NB4 (cell line): ENCODE measurements at places on chromosomes 12 and 14.

DNA sequence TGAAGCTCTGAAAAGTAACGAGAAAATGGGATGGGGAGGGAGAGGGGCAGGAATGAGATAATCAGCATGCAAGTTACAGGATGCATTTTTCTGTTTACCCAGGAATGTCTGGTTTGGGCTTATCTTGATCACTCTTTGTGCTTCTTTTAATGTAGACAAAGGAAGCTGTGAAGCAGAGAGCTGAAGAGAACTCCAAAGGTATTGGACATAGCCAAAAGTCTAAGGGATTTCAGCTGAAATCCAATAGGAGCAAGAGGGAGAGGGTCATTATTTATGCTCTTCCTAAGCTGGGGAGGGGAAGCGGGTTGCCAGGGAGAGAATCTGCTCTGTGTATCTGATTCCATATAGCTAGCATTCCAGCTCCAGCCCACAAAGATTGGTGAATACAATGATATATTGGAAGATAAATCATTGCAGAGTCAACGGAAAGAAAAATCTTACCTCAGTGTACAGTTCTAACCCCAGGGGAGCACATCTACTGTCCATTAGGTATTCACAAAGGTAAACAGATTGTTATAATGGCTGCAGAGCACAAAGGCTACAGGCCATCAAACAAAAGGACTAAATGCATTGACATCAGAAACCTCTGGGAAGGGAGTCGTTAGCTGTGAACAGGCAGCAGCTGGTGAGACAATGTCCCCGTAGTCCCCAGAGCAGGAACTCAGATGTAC is 61.0 kb upstream of the PELI2 start:
- DNase-seq: no peak

- no peak for DNase-seq
Measured at GRCh38 chr14:95433094-95433478, 83.4 kb downstream of the SYNE3 start.

GRCh38 chr12:46430340-46430948 is 57.9 kb upstream of the SLC38A2 start:
- DNase-seq: peak; percentile 73

DNA sequence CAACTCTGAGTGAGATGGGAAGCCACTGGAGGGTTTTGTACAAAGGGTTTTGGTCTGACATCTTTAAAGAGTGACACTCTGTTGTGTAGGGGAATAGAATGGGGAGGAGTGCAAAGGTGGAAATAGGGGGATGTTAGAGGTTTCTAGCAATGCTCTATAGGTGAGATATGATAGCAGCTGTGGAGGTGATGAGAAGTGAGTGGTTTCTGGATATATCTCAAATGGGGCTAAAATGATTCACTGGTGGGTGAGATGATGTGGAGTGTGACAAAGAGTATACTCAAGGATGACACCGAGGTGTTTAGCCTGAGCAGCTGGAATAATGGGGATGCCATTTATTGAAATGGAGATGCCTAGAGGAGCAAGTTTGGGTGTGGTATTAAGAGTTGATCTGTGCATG is 426.4 kb downstream of the PCNX1 start:
- no peak for DNase-seq

GRCh38 chr12:79407671-79408622 is 282.8 kb downstream of the PAWR start:
- DNase-seq: peak; percentile 44

GRCh38 chr14:59330455-59330854 is 134.7 kb downstream of the GPR135 start:
- no peak for DNase-seq

DNA sequence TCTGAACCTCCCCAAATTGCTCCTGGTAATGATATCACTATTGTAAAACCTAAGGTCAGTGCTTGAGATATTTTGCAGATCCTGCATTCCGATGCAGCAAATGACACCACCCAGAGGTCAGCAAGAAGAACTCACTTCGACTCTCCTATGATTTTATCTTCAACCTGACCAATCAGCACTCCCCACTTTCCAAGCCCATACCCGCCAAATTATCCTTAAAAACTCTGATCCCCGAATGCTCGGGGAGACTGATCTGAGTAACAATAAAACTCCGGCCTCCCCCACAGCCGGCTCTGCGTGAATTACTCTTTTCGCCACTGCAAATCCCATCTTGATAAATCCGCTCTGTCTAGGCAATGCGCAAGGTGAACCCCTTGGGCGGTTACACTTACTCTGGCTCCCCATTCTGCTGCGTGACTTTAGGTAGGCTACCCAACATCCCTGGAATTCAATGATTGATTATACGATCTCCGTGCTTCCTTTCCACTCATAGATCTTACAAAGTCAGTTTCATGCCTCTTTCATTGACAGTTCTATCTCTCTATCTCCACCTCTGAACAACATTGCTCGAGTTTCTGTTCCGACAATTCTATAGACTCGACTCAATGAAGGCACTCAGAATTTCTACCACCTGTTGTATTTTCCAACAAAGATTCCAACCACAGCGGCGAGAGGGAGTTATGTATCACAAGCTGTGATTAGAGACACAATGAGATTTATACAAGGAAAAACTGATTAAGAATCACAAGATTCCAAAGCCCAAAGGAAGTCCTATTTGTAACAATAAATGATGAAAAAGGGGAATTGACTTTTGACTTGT is 939 bp downstream of the NPC2 start:
- DNase-seq: peak; percentile 62

DNA sequence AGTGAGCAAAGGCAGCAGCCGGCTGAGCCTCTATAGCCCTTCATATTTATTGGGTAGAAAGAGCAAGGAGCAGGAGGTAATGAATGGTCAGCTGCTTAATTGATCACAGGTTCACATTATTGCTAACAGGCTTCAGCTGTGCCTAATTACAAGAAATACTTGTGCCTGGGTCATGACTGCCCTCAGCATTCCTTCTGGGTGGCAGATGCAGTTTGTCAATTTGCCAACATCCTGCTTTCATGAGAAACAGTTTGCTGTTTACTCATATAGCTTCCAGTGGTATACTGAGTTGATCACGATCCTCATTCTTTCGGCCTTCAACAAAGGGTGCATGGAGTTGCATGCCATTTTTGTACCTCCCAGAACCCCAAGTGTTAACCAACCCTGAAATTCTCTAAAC is 81.0 kb upstream of the PLEKHG7 start:
- no peak for DNase-seq

- DNase-seq: no peak
Measured at GRCh38 chr14:94586635-94587034, 5.4 kb downstream of the SERPINA5 start.

DNA sequence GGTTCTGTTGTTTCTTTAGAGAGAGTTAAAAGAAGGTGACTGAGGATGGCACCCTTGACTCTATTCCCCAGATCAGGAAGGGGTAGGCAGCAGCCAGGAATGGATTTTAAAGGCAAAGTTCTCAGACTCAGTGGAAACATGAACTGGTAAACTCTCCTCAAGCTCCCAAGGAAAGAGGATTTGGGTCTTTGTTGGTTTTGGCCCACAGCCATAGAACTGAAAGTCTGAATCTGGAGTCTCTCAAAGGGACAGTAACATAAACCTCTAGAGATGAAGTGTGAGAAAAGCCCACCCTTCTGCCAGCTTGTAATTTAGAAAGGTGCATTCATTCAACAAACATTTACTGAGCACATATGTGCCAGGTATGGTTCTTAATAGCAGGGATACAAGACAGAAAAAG is 28.6 kb upstream of the BLTP3B start:
- no peak for DNase-seq

- DNase-seq: no peak
Measured at GRCh38 chr12:91680864-91681263, 464.8 kb downstream of the BTG1 start.

DNA sequence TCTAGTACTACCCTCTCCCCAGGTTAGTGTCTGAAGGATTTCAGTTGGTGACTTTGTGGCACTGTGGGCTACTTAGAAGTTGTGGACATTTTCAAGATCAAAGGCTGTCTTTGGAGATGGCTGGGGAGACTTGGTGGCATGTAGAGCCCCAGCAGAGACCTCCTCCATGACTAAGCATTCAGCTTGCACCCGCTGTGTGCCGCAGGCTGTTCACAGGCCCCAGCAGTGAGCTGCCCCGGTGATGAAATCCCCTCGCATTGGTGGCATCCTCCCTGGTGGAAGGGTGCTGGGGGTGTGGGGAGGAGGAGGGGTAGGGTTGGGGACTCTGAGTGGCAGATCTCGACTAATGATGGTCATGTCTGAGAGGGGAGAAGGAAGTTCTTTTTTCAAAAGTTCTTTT is 173.9 kb downstream of the TSPAN9 start:
- DNase-seq: peak; percentile 94

DNA sequence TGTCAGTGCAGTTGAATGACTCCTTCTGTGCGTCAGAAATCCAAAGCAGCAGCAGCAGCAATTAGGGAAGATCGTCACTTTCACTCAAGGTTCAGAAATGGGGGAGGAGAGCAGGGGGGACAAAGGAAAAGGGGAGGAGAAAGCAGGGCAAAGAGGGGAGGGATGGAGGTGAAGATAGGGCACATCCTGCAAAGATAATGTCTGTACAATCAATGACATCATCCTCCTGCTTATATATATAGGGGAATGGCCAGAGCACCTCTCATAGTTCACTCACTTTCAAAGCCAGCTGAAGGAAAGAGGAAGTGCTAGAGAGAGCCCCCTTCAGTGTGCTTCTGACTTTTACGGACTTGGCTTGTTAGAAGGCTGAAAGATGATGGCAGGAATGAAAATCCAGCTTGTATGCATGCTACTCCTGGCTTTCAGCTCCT is at the start of gene NTS:
Gene NTS (plus strand): TSS at position 265 of the 431 bp plus-strand sequence. CDS start 109 bp downstream, at position 374.
- DNase-seq: peak; percentile 60

- no peak for DNase-seq
Measured at GRCh38 chr12:4443616-4444015, 2.0 kb downstream of the FGF6 start.

DNA sequence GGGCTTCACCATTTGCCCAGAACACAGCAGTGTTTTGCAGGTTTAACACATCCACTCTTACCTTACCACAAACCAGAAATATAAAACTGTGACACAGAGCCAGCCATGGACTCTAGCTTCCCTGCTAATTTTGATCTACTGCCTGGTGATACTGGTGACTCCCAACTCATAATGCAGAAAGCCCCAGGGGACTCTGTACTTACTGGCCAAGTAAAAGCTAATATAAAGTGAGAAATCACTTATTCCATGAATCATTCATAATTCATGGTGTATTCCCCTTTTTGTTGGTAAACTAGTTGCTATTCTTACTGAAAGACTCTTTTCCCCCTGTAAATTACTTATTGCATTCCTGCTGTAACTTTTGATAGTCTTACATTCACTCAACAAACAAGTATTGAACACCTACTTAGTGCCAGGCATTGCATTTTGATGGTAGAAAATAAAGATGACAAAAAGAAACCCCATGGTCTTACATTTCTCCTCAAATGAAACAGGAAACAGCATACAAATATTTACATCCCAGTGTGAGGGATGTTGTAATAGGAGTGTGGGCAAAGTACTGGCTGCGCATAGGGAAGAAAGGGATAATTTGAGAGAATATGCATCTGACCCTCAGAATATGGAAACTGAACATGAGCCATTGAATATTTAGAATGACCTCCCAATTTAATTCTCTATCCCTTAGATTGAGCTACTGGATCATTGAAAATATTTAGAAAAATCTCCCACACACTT is 279.6 kb downstream of the PDZRN4 start:
- DNase-seq: no peak

DNA sequence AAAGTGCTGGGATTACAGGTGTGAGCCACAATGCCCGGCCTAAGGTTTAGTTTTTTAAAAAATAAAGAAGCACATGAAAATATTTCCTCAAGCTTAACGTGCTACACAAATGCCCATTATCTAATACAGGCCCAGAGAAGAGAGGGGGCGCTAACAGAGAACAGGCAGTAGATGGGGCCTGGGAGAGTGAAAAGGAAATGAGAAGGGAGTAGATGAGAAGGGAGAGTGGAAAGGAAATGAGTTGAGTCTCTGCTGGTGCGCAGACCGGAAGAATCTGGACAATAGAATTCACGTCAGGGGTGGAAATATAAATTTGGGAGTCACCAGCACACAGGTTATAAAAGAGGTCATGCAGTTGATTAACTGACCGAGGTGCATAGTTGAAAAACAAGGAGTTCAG is 10.7 kb downstream of the PXN start:
- no peak for DNase-seq

DNA sequence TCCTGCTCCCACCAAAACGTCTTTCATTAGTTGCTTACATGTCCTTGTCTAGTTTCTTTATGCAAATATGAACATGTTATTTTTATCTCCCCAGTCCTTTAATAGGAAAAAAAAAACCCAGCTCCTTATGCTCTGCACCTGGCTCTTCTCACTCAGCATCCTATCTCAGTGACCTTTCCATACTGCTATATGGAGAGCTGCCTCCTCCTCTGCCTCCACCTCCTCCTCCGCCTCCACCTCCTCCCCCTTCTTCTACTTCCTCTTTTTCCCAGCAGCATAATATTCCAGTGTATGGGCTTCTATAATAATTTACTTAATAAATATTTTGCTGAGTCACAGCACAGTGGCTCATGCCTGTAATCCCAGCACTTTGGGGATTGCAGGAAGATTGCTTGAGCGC is 31.5 kb downstream of the ABCB9 start:
- DNase-seq: peak; percentile 32

GRCh38 chr12:60935981-60936761 is 1324.0 kb upstream of the USP15 start:
- DNase-seq: no peak

GRCh38 chr14:69408331-69408960 is 10.0 kb downstream of the SLC39A9 start:
- DNase-seq: peak; percentile 32

DNA sequence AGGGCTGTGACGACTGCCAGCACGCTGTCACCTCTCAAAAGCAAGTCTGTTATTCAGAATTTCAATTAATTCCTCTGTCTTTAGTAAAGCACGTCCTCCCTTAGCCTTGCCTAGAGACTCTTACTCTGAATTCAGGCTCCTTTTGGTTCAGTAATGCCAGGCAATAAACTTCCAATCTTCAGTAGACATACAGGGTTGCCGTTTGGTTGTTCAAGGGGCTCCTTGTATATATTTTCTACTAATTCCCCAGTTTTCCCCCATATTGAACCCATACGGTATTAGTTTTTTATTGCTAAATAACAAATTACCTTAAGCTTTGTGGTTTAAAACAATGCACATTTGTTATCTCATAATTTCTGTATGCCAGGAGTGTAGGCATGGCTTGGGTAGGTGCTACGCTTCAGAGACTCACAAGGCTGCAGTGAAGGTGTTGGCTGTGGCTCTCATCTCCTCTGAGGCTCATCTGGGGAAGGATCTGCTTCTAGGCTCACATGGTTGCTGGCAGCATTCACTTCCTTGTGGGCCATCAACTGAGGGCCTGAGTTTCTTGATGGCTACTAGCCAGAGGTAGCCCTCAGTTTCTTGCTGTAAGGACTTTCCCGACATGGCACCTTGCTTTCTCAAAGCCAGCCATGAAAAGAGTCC is 7.3 kb upstream of the CLECL1 start:
- no peak for DNase-seq
